AG04450 (cell line): ENCODE measurements at places on chromosomes 16 and 17.

DNA sequence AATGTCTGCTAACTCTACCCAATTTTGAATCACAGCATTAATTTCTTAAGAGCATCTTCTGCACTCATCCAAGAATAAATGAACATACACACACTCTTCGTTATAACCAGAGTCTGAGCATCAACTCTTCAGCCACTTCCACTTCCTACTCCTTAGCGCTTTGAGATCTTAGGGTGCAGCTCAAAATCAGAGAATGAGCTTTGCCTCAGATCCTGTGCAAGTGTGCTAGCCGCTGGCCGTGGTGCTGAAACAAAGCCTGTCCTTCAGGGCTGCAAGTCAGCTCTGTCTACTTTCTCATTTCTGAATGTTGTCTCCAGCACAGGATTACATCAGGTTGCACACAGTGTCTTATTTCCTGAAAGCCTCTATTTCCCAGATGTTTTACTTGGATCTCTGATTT is 165.4 kb downstream of the AIPL1 start:
- peak; percentile 4 for DNase-seq

DNA sequence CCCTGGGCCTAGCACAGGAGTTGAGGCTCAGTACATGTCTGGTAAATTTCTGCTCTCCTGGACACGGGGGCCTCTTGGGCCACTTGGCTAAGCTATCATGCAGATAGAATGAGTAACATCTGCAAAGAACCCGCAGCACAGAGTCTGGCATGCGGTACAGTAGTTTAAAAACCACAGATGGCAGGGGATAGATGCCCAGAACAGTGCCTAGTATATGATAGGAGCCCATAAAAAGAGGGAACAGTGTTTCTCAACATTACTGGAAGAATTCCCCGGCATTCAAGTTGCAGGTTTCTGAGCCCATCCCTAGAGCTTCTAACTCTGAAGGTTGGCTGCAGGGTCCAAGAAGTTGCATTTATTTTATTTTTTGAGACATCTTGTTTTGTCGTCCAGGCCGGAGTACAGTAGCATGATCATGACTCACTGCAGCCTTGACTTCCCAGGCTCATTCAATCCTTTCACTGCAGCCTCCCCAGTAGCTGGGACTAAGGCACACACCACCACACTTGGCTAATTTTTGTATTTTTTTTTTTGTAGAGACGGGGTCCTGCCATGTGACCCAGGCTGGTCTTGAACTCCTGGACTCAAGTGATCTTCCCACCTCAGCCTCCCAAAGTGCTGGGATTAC is 5.8 kb downstream of the CDIPT start:
- DNase-seq: no peak

DNA sequence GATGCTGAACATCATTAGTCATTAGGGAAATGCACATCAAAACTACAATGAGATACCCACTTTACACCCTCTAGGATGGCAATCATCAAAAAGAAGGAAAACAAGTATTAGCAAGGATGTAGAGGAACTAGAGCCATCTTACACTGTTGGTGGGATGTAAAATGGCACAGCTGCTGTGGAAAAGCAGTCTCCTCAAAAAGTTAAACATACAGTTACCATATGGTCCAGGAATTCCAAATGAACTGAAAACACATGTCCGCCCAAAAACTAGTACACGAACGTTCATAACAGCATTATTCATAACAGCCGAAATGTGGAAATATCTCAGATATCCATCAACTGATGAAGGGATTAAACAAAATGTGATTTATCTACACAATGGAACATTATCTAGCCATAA is 7.0 kb downstream of the FBF1 start:
- DNase-seq: peak; percentile 21

DNA sequence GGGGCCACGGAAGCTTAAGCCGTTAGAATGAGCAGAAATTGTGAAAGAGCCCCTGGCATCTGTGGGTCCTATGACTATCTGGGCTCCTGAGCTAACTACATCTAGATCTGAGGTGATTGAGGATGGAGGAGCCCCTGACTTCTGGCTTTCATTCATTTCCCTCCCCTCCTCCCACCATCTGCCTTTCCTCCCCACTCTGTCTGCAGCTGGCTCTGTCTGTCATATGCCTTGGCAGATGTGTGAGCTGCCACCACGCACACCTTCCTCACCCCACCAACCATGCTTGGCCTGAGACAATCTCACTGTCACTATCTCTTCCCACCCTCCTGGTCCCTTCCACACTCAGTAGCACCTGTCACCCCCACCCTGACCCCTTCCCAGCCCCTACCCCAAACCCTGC is 5.1 kb downstream of the CD300E start:
- DNase-seq: no peak

- DNase-seq: no peak
Measured at GRCh38 chr17:21157586-21158370, 31.0 kb downstream of the DHRS7B start.

- no peak for DNase-seq
Measured at GRCh38 chr16:28180655-28181460, 30.9 kb downstream of the XPO6 start.

DNA sequence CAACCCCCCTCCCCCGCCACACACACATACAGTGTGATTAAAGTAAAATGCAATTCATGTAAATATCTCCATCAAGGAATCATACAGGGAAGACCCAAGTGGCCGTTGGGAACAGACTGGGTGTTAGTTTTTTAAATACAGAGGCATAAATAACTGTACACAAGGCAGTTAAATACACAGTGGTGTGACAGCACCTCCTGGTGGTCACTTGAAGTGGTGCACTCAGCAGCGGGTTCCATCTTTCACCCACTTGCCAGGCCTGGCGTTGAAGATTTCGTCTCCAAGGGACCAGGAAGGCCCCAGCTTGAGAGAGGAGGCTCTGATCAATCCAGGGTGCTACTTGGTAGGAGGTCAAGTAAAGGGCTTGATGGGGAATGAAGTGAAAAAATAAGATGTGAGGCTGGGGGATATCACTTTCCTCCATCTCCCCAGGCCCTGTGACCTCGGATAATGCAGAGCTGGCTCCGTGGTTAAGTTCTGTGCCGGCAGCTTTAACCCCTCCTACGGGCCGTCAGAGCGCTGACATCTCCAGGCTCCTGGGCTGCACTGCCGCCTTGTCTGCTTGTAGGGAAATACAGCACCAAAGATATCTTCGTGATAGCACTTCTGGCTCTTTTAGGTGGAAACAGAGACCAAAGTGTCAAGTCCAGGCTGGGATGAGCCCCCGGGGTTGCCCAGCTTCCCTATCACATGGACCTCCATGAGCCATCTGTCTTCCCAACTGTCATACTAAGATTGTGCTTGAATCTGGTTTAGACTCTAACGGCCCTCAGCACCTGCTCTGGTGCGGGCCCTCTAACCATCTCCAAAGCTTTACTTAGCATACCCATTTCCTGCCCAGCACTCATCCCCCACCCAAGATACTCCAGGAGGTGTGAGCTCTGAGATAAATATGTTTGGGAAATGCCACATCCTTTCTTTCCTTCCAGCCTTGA is 20.7 kb downstream of the LGALS9 start:
- no peak for DNase-seq

- DNase-seq: no peak
Measured at GRCh38 chr17:8963647-8964258, 1.8 kb downstream of the PIK3R5 start.
